NCI-H510A (cell line): ENCODE measurements at places on chromosomes 1 and 21.
A peak's percentile ranks its signal among the peaks of the same experiment; 100 is the strongest.

DNA sequence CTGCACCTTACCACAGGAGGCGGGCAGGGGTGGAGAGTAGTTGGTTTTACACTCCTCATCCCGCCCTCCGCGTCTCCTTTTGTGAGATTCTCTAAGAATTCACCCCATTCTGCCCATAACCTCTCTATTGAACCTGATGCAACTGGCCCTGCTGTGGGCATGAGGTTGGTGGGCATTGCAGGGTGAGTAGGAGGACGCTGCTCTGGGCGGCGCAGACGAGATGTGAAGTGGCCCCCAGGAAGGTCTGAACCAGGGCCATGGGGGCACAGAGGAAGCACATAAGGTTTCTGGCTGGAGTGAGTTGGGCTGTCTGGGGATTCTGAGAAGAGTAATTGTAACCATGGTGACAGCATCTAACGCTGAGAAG is 8.8 kb downstream of the PADI1 start:
- DNase-seq: no peak

GRCh38 chr1:16430606-16431005 is 6.6 kb downstream of the SPATA21 start:
- peak; percentile 15 for DNase-seq

GRCh38 chr1:150708595-150708994 is 11.6 kb upstream of the GOLPH3L start:
- no peak for DNase-seq

DNA sequence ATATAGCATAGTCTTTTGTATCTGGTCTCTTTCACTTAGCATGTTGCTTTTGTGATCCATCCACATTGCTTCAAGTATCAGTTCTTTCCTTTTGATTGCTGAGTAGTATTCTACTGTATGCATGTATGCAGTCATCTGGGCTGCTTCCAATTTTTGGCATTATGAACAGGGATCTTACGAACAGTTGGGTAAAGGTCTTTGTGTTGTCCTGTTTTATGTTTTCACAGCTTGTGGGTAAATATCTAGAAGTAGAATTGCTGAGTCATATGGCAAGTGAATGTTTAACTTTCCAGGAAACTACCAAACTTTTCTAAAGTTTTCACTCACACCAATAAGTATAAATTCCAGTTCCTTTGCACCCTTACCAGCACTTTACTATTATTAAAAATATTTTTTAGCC is 60.9 kb downstream of the LHX4 start:
- DNase-seq: no peak

DNA sequence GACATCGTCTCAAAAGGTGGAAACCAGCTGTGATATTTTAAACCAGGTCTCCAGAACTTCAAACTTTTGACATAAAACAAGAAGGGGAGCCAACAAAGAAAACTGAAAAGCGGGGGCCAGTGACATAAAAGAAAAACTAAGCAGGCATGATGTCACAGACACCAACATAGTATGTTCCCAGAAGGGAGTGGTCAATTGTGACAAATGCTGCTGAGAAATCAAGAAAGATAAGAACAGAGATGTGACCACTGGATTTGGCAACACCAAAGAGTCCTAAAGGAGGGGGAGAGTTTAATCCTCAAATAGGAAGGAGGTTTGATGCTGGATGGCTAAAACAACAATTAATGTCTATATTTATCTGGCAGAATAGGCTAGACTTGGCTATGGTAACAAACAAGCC is 2.3 kb upstream of the RNF19B start:
- no peak for DNase-seq

DNA sequence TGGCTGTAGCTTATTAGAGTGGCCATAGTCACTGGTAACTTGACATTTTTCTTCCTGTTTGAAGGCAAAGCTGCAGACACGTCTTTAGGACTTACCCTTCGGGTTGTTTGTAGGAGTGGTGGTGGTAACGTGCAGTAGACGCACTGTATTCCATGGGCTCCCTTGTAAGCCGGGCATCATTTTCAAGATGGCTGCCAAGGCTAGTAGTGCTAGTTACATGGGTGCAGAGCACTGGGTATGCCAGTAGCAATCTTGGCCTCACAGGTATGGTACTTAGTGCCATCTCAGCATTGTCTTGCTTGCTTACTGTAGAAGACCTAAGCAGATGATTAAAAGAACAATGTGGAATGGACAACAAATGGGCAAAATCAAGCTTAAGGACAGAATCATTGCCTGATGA is 1.9 kb downstream of the YBX1 start:
- DNase-seq: peak; percentile 24

DNA sequence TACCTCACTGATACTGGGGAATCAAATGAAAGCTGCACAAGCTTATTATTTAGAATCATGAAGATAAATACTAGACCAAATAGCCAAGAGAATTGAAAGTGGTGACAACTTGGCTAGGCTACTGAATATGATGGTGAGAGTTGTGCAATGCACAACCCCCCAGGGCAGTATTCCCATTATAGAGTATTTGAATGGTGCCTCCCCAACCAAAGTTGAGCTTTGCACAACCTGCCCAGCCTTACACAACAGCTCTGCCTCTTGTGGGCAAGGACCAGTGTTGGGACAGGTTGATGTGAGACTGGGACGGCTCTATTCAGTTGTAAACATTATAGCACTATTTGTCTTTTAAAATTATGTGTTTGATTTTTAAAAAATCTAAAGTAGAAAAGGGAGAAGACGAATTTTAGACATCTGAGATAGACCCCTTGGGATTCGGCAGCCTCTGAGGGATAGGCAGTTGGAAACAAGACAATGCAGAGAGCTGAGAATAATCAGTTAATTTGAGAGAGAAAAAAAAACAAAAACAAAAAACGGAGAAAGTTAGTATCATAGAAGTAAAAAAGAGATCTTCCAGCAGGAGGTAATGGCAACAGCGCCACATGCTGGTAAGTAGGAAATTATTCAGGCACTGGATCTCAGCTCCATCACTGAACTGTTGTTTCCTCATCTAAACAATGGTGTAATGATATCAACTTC is 91.0 kb upstream of the KCNA3 start:
- DNase-seq: peak; percentile 10

DNA sequence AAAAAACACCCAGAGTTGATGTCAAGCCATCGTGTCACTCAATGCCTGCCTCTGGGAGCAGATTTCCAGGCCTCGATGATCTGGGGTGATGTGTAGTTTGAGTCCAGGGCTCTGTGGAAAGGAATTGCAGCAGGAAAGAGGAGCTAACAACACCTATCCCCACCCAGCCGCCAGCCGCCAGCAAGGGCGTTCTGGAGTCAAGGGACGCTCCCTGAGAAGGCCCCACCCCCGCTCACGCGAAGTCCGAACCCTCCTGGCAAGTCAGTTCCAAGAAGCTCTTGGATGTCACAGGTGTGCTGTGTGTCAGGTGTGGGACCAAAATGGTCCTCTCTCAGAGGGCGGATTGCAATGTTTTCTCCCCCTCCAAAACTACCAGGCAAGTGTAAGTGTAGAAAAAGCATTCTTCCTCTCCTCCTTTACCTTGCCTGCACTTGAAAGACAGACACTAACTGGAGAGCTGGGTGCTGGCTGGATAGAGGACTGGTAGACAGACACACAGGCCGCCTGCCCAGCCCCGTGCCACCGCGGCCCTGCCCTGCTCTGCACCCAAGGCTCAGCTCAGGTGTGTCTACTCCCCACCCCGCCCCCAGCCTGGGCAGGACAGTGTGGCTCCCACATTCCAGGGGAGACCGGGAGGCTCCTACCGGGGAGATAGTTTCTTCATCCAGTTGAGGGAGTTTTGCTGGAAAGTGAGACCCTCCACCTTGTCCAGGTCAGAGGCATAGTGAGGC is 8.5 kb downstream of the AGT start:
- no peak for DNase-seq

DNA sequence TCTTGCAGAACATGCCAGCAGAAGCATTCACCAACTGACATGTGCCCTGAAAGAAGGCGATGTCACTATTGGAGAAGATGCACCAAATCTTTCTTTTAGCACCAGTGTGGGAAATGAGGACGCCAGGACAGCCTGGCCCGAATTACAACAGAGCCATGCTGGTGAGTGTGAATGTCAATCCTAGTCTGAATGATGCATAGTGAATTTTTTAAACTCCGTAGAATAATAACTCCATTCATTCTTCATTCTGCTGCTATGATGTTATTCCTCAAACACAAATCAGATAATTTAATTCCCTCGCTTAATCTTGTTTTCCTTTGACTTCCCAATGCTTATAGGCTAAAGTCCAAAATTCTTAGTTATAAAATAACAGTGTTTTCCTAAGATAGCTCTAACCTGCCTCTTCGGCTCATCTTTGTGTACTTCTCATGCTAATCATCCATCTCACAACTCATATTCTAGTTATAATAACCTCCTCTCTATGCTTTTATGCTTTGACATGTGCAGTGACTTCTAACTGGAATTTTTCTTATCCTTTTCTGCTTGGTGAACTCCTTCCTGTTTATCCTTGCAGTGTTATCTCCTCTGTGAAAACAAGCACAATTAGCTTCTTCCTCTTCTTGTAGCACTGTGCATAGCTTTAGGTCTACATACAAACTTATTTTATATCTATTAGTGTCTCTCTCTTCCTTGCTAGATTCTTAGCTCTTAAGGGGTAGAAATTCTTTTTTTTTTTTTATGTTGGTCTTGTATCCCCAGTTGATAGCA is 14.4 kb downstream of the SDCCAG8 start:
- no peak for DNase-seq

GRCh38 chr1:155253208-155253607 is 2.1 kb downstream of the ENTREP3 start:
- DNase-seq: no peak
